ENCODE measurements at places on chromosomes 7 and 10.
A peak's percentile ranks its signal among the peaks of the same experiment; 100 is the strongest.

GRCh38 chr7:127759945-127760421, 108.0 kb downstream of the SND1 start:
- no peak for DNase-seq

GRCh38 chr10:117563780-117564179, 21.2 kb downstream of the EMX2 start:
- no peak for DNase-seq

DNA sequence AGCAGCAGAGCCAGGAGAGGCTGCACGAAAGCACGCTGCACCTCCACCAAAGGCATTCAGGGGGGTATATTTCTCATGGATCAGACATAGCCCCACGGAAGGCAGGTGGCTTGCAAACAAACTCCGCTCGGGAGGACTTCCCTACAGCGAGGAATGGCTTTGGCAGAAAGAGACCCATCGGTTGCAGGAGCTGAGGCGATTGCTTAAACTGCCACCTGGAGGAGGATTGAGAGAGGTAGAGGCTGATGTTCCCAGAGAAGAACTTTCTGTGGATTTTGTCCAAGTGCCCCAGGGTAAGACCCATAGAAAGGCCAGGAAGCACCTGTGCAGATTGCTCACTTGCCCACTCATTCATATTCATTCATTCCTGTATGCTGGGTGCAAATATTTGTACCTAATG, 89.1 kb downstream of the NEUROD6 start:
- DNase-seq = no peak

DNA sequence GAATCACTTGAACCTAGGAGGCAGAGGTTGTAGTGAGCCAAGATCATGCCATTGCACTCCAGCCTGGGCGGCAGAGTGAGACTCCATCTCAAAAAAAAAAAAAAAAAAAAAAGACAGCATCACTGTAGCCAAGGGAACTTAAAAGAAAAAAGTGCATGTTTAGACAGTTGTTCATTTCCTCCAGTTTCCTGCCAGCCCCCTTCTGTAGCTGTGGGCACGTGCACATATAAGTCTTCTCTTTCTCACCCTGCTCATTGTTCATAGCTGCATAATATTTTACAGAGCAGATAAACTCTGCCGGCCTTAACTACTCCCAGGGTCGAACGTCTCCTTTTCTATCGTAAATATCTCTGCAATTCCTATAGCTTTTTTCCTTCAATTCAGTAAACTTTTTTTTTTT, 132.6 kb downstream of the LHPP start:
- no peak for DNase-seq

DNA sequence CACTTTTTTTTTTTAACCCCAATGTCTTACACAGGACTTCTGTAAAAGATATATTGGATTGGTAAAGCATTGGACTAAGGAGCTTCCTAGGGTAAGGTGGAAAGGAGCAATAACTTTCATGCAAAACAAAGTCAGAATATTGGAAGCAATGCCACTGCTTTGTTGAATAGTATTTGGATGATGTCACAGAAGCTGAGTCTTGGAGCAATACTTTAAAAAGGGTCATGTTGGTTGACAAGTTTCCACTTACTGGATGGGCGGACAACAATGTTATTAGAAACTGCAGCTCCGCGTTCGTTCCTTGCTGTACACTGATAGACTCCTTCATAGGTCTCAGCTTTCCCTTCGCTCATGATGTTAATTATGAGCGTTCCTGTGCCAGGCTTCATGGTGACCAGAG, 101.9 kb upstream of the LAMB4 start:
- DNase-seq = no peak

DNA sequence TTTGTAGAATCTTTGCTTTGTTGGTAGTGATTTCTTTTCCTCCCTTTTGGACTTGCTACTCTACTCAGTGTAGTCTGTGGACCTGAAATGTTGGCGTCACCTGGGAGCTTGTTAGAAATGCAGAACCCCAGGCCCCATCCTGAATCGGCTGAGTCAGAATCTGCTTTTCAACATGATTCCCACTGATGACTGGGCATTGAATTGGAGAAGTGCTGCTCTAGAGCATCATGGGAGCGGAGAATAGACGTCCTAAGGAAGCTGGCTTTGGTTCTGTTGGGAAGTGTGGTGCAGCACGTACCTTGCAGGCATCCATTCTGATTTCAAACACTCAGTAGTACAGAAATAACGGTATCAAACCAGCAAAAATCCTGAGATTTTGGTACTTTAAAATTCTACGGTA, 54.7 kb downstream of the RBM33 start:
- no peak for DNase-seq

DNA sequence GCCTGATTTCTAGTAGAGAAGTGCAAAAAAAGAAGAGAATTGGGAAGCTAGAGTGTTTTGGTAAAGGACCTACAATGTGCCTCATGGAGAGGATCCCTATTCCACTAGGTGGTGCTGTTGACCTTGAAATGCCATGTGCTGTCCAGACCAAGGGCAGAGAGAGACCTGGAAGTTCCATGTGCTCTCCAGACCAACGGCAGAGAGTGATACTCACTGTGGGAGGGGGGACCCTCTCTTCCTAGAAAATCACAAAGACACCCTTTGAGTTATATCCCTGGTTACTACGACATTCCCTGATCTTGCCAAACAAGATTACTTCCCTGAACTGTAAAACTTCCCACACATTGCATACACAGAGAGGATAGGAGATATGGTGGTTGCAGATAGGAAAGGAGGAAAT, 212.7 kb upstream of the ZNF804B start:
- no peak for DNase-seq

DNA sequence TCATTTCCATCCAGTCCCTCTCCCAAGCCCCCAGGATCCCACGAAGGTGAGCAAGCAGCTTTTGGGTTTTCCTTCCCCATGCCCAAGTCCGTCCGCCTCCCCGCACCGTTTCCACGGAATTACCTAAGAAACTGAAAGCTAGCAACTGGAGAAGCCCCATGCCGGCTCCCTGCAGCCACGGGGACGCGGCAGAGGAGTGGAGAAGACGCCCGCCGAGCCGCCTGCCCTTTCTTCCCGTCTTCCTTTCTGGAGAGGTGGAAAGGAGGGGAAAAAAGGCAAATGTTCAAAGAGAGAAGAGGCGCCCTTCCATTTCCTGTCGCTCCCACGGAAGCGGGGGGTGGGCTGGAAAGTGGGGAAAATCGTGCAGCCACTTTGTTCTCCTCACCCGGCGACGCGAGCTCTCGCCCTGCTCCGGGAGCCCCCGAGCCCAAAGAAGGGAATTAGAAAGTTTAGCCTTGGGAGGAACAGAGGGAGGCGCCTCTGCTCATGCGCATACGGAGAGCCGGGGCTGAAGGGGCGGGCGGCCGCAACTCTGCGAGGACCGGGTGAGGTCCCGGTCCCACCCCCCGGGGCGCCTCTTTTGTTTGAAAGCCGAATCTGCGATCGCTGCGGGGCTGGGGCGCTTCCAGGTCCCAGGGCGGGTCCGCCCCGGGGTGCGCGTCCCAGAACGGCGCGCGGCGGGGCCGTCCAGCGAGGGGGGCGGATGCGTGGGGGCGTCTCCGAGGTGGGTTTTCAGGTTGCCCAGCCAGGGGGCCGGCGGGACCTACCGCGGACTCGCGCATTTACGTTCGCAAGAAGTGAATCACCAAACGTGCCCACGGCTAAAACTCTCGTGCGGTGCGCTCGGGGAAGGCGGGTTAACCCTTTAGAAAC, at the start of gene LAMB1:
TSS of gene LAMB1 (minus strand) at position 436 of the 873 bp plus-strand sequence. CDS start at position 160, 276 bp downstream.
- no peak for DNase-seq

DNA sequence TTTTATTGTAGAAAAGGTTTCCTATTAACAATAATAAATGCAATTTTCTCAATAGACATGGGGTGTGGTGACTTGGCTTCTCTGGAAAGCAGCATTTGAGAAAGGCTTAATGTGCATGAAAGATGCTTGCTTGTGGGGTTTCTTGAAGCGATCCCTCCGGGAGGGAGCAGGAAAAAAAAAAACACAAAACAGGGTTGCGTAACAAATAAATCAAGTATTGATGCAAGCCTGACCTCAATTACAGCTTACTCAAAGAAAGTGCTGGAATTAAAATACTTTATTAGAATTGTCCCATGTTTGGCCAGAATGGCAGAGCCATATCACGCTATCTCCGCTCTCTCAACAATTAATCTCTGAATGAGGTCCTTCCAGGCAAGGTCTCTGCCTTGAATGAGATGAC, 1612.5 kb downstream of the REEP3 start:
- DNase-seq = no peak

GRCh38 chr10:110017907-110018306, 10.1 kb downstream of the ADD3 start:
- no peak for DNase-seq

DNA sequence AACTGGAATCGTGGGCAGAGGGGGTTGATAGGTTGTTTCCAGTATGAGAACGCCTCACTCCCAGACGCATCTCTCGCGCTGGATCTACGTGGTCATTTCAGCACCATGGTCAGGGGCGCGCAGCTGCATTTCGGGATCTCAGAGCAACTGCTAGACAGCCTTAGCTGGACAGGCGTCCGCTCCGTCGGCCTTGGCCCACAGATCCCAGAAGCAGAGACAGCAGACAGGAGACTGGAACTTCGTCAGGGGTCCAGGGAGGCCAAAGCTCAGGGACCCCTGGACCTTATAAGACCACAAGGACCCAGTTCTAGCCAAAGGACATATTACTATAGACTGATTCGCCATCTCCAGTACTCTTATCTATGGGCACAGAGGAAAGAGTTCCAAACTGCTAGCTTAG, 5.3 kb downstream of the NEUROG3 start:
- DNase-seq = peak; percentile 44

GRCh38 chr7:105097619-105098018, 83.6 kb downstream of the KMT2E start:
- no peak for DNase-seq

DNA sequence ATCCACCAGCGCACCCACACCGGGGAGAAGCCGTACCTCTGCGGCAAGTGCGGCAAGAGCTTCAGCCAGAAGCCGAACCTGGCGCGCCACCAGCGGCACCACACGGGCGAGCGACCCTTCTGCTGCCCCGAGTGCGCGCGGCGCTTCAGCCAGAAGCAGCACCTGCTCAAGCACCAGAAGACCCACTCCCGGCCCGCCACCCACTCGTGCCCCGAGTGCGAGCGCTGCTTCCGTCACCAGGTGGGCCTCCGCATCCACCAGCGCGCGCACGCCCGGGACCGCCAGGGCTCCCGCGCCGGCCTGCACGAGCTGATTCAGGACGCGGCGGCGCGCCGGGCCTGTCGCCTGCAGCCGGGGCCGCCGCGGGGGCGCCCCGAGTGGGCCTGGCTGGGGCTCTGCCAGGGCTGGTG, 17.7 kb downstream of the ZNF775 start:
- no peak for DNase-seq

DNA sequence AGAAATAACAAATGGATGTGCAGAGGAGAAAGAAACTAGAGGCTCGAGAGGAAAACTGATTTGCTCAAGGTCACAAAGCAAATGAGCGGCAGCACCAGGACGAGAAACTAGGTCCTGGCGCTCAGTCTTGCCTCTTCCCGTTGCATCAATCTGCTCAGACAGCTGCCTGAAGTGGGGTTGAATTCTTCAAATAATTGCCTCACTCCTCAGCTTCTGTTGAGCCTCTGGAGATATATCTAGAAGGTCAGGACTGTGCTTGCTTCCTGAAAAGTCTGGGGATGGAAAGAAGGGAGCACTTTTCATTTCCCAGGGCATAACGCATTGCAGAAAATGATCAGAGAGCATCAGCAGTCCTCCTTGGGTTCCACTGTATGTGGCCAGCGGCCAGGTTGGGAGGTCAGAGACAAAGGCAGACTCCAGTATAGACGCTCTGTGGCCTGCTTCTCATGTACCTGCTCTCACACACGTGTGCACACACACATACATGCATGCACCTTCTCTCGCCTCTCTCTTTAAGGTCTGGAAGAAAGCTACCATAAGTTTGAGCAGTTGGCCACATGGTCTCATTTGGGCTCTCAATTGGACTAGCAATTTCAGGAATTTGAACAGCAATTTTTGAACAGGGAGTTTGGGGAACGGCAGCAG, 83.7 kb upstream of the DUSP5 start:
- no peak for DNase-seq

- no peak for DNase-seq
Measured at GRCh38 chr10:56633876-56634452, 272.9 kb upstream of the ZWINT start.

GRCh38 chr7:27950123-27950522, 210.2 kb downstream of the TAX1BP1 start:
- DNase-seq = no peak

- no peak for DNase-seq
Measured at GRCh38 chr10:84175436-84175835, 1.8 kb downstream of the GPR15LG start.

- DNase-seq = no peak
Measured at GRCh38 chr7:18550574-18550973, 55.0 kb downstream of the HDAC9 start.

GRCh38 chr10:29392376-29393021, 103.6 kb downstream of the LYZL1 start:
- DNase-seq = peak; percentile 36

- DNase-seq = no peak
Measured at GRCh38 chr7:34718867-34719266, 60.8 kb downstream of the NPSR1 start.

GRCh38 chr7:75948179-75948578, 33.2 kb downstream of the POR start:
- no peak for DNase-seq

DNA sequence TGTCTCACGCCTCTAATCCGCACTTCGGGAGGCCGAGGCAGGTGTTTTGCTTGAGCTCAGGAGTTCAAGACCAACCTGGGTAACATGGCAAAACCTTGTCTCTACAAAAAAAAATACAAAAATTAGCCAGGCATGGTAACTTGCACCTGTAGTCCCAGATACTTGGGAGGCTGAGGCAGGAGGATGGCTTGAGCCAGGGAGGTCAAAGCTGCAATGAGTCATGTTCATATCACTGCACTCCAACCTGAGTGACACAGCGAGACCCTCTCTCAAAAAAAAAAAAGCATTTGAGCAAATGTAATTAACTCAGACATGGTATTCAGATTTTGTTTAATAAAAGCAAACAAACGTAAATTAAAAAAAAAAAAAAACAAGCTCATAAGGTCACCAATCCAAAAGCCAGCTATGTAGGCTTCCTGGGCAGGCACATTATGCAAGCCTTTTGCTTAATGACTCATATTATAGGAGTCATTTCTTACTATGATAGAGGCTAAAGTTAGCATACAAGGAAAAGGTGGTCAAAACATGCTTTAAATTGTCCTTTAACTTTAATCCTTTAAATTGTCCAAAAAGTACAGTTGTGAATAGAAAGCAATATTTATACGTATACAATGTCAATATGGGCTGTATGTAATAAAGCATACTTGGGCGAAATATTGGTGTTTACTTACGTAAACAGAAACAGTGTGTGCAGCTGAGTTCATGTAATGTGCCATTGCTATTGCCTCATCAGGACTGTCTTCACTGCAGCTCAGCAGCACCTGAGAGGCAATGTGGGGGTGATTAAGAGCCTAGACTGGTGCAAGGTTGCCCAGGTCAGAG, 13.0 kb downstream of the AKR1D1 start:
- no peak for DNase-seq

GRCh38 chr10:111347386-111348013, 270.7 kb downstream of the ADRA2A start:
- no peak for DNase-seq
